ENCODE measurements at places on chromosomes 2 and 18.
A peak's percentile ranks its signal among the peaks of the same experiment; 100 is the strongest.

DNA sequence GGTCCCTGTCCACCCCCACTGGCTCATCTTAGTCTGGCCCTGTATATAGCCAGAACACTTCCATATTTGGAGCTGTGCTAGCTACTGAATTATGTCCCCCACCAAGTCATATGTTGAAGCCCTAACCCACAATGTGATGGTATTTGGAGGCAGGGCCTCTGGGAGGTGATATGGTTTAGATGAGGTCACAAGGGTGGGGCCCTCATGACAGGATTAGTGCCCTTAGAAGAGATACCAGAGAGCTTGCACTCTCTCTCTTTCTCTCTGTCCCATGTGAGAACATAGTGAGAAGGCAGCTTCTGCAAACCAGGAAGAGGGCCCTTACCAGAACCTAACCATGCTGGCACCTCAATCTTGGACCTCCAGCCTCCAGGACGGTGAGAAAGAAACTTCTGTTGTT is 31.2 kb downstream of the ALPK2 start:
- no peak for DNase-seq

DNA sequence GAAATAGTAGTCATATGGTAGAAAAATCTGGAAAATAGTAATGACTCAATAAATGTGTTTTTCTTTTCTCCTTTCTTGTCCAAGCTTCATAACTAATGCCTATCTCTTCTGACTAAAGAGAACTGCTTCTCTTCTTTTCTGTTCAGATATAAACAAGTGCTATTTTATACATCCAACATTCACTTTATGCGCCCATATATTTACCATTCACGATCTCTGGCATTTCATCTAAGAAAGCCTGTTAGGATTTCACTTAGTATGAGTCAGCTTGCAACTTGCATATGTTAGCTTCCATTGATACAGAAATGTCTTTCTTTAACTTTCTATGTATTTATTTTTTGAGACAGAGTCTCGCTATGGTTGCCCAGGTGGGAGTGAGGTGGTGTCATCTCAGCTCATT is 224.9 kb downstream of the VAPA start:
- DNase-seq = no peak

DNA sequence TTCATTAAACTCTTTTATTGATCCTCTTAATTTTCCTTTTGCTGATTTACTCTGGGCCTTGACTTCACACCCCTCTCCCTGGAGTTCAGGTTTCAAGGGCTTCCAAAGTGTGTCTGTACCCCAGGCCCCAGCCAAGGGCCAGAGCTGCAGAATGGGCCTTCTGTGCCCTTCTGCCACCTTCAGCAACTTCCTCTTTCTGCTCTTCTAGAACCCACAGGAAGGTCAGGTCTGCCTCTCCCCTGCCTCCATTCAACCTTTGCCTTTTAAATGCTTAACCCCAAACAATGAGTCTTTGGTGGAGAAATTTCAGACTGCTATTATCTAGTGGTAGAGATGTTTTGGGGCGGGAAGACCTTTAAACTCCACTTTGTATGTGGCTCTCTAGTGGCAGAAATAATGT is 63.1 kb downstream of the TSN start:
- DNase-seq = no peak

- no peak for DNase-seq
These were observed 14.1 kb downstream of the NMS start for GRCh38 chr2:100484390-100484789.

GRCh38 chr2:225400060-225400511 is 576 bp downstream of the NYAP2 start:
- DNase-seq = no peak

- DNase-seq = no peak
These were observed 23.5 kb downstream of the GPD2 start for GRCh38 chr2:156459720-156460119.

- DNase-seq = no peak
These were observed 2.0 kb downstream of the WDR35 start for GRCh38 chr2:19987936-19988335.

DNA sequence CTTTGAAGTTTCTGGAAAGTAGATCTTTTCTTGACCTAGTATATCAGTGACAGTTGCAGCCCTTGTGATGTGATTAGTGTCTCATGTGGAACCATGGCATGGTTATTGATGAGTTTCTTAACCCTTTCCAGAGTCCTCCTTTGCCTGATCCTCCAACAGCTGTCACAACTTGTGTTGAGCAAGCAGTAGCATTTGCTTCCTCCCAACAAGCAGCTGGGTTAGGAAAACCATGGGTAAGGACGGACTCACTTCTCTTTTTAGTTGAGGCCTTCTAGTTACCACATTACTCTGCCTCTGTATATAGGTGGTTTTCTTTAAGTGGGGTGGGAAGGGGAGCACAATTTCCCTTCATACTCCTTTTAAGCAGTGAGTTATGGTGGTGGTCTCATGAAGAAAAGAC is 96.3 kb downstream of the XRCC5 start:
- DNase-seq = no peak

GRCh38 chr2:157722580-157723234 is 94.0 kb upstream of the ACVR1C start:
- DNase-seq = no peak

DNA sequence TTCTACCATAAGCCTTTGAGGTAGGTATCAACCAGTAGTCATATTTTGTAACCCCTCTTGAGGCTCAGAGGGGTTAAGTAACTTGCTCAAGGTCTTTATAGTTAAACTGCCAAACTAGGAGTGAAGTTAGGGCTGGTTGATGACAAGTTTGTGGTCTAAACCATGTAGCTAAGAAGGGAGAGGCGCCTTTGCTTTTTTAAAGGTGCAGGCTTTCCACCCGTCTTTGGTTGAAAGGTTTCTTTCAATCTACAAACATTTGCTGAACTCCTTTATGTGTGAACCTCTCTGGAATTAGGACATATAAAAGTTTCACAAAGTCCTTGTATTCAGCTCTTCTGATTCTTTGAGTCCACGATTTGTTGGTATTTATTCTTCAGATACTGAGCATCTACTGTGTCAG is 2.4 kb upstream of the MTA3 start:
- DNase-seq = no peak

- DNase-seq = no peak
These were observed 88.9 kb downstream of the MBP start for GRCh38 chr18:77043541-77044280.

GRCh38 chr2:121333834-121334558 is 49.0 kb upstream of the TFCP2L1 start:
- no peak for DNase-seq

- DNase-seq = no peak
These were observed 38.5 kb upstream of the ZNF396 start for GRCh38 chr18:35415511-35416073.

- DNase-seq = no peak
These were observed 29.8 kb downstream of the MAPRE3 start for GRCh38 chr2:27000228-27000627.

- DNase-seq = no peak
These were observed 14.2 kb downstream of the SCN9A start for GRCh38 chr2:166361351-166362153.

DNA sequence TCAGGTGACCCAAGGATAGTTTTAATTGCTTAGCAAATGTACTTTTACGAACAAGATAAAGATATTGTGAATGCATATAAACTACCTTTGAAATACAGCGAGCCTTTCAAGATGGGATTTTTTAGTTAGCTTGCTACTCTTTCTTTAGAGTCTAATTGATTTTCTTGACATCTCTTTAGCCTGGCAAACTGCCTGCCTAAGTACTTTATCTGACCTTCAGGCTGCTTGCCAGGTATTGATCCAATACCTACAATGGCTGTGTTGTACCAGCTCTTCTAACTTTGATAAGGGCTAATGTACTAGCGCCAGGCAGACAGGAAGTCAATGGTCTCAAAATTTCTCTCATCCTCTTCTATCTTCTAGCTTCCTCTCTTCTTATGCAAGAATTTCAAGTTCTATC is 414.4 kb upstream of the ACVR2A start:
- no peak for DNase-seq

DNA sequence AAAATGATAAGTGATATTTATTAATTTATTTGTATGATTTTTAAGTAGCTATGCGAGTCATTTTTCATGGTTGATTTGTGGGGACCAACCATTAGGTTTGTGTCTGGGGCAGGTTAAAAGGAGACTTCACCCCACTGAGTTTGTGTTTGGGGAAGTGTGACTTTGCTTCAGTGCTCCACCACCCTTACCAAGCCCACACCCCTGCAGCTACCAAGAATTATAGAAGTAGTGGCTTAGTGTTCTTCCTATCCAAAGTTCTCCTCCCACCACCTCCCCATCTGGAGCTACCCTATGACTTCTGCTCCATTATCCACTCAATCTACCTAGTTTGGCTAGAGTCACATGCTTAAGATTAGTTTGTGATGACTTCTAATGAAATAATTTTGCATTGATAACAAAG is 182.1 kb upstream of the ZEB2 start:
- no peak for DNase-seq

GRCh38 chr18:39487932-39488331 is 1922.3 kb upstream of the CELF4 start:
- no peak for DNase-seq

DNA sequence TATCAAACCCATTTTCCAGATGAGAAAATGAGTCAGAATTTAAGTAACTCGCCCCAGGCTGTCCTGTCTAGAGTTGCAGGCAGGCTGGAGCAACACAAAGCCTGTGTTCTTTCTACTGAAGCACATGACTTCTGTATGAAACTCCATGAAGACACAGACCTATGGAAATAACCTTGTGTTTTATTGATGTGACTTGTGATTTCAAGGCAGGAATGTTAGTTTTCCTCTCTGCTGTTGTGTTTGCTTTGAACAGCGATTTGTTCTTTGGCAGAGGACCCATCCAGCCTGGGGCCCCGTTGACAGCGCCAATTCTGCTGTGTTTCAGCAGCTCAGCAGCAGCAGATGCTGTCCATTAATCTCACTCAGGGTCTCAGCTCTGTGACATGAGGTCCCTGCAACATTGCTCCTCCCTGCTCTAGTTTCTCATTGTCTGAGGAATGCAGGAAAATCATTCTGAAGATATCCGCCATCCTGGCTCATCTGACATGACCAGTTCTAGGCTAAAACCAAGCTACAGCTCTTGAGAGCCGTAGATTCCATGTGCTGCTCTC is 344.3 kb upstream of the RAB12 start:
- DNase-seq = no peak

- DNase-seq = no peak
These were observed 700.4 kb downstream of the LRRTM4 start for GRCh38 chr2:76821731-76822130.

- no peak for DNase-seq
These were observed 551.1 kb upstream of the CELF4 start for GRCh38 chr18:38116716-38117115.

DNA sequence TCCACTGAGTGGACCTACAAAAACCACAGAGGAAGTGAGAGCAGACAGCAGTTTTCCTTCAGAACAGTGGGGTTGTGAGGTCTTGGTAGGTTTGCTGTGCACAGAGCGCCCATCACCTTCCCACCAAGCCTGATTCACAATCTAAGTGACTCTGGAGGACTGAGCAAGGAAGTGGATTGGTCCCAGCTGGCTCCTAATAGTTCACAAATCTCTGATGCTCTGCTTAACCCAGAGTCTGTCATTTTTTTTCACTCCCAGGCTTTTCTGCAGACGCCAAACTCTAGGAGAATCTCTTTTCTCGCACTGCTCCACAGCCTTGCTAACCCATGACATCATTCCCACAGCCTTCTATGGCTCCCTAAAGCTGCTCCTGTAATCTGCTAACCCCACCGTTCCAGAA is 280.4 kb downstream of the C1D start:
- no peak for DNase-seq

GRCh38 chr18:3594760-3595368 is 144.9 kb downstream of the TGIF1 start:
- no peak for DNase-seq

DNA sequence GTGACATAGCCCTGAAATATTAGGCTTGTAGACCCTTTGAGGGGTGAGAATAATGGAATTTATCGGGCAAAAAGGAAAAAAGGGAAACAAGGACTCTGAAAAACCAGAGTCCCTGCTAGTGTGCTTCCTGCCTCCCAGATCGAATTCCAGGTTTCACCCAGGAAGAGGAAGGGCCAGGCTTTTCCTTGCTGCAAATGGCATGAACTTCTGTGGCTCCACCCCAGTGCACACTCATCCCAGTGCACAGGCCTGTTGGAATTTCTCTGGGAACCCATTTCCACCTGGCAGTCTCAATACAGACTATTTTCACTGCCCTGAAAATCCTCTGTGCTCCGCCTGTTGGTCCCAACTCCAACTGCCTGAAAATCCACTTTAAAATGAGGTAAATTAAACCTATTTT is 29.9 kb downstream of the C18orf54 start:
- DNase-seq = no peak

DNA sequence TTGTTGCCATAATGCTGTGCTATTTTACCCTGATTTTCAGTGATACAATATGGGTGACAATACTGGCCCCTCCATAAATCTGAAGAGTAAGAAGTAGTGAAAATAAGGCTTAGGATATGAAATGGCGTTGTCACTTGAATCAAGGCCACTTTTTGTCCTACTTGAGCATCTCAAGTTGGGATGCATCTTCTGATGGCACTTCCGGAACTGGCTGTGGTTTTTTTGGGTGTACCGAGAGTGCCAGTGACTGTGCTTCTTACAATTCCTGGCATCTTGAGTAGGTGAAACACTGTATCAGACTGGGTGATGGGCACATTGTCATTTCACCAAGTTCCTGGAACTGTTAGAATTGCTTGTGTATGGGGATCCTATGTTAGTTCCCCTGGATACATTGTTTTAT is 52.5 kb upstream of the EML6 start:
- no peak for DNase-seq

DNA sequence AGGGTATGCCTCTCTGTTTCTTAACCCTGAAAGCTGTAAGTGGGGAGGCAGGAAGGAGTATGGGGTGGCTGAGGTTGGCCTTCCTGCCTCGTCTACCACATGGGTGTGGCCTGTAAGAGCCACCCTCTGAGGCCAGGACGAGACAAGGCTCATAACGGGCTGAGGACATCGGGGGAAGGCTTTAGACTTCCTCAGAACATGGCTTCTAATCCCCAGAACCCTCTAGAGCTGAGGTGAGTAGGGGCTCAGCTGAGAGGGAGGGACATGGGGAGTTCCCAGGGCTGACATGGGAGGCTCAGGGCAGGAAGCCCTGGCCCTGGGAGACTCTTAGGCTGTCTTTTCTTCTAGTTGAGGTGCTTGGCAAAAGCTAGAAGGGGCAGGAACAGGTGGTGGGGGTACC is 36.7 kb downstream of the EMX1 start:
- DNase-seq = no peak

DNA sequence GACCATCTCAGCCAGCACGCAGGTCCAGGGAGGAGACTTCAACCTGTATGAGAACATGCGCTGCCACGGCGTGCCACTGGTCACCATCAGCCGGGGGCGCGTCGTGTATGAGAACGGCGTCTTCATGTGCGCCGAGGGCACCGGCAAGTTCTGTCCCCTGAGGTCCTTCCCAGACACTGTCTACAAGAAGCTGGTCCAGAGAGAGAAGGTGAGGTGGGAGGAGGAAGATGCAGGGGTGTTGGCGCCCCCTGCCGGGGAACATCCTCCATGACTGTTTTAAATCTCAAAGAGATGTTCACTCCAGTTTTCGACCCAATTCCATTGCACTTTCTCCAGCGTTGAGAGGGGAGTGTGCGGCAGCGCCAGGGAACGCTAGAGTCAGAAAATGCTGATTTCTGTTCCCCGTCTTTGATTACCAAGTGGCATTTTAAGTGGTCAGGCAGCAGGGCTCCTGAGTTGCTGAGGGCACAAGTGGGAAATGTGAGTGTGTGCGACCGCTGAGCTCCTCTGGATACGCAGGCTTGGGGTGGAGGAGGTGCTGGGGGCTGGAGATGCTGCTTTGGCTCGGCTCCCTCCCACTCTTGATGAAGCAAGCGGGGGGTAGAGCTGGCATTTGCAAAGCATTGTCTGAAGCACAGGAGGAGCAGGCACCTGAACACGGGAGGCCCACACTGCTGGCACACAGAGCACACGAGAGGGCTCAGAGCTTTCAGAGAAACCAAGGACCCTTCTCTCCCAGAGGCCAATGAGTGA is 27.7 kb upstream of the MAPRE3 start:
- DNase-seq = peak; percentile 53
